ENCODE measurements at places on chromosomes 3 and 15.

DNA sequence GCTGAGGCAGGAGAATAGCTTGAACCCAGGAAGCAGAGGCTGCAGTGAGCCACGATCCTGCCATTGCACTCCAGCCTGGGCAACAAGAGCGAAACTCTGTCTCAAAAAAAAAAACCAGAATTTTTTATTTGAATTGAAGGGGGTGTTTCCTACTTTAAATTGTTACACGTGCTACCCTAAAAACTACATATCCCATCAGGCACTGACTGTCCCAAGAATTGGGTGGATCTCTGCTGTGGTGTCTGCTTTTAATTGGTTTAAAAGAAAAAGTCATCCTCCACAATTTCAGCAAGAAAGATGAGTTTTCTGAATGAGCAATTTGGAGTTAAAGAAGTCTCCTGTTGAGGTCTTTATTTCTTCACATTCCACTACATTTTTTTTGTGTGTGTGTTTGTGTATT, 2.1 kb downstream of the PDIA3 start:
- peak; percentile 27 for DNase-seq

DNA sequence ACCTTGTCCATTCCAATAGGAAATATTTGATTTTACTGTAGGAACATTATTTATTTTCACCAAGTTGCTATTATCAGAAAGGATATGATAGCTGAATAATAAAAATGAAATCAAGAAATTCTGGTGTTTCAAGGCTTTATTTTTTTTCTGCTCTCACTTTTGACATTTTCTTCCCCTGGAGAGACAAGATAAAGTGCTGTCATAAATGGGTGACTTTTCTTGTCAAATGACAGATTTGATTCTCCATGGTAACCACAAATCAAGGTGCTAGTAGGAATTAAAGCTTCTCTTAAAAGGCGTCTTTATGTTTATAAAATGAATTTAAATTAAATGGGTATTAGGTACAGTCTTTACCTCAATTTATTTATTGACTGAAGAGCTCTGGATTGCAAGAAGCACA, 124.6 kb downstream of the FOXP1 start:
- no peak for DNase-seq

DNA sequence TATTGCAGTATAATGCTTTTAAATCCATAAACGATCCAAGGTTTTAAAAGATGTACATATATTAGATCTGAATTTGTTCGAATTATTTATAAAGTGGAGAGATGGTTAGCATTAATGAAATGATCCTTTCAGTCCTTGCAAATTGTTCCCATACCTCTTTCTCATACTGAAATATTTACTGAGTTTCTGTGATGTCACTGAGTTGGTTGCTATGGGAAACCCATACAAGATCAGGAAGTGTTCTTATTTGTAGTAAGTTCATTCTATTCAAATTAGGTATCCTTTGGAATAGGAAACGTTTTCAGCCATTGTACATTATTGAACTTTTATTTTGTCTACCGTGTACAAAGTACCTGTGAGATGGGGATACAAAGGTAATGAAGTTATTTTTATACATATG, 73.2 kb upstream of the CHL1 start:
- DNase-seq = no peak

DNA sequence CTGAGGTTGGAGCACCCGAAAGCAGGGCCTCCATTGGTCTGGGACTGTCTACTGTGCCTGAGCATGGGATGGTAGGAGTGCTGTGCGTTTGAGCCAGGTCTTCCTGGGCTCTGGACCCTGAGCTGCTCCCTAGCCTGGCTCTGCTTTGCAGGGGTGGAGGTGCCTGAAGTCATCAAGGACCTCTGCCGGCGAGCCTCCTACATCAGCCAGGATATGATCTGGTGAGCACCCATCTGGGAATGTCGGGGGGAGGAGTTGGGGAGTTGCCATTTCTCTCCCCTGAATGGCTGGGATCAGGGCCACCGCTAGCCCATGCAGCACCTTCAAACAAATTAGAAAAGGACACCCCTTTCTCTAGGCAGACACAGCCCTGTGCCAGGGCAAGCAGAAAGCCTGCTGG, 20.7 kb downstream of the DUOX1 start:
- no peak for DNase-seq

- no peak for DNase-seq
Measured at GRCh38 chr3:100256731-100257151, 4.1 kb upstream of the TBC1D23 start.

DNA sequence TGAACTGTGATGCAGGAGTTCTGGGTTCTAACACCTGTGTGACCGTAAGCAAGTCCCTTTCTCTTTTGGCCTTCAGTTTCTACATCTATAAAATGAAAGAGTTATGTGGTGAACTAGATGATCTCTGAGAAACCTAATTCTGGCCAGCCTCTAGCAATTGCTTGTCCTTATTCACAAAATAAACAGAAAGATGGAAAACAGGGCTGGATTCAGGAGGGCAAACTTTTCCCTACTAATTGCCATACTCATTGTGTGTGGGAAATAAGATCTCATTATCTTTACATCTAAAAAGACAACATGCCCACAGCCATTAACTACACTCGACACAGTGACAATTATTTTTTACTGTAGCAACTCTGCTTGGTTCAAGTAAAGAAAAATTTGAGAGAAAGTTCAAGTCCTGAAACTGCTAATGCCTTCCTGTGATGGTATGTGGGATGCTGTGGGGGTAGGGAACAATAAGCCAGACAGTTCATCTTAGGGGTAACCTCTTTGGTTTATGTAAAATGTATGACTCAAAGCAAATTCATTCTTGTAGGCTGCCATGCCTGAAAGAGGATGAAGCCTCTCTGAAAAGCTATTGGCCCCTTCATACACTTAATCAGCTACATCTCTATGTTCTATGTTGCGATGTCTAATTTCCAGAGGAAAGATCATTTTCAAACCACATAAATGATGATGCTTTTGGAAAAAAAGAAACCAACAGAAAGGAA, 177.6 kb upstream of the BCL6 start:
- DNase-seq = no peak

DNA sequence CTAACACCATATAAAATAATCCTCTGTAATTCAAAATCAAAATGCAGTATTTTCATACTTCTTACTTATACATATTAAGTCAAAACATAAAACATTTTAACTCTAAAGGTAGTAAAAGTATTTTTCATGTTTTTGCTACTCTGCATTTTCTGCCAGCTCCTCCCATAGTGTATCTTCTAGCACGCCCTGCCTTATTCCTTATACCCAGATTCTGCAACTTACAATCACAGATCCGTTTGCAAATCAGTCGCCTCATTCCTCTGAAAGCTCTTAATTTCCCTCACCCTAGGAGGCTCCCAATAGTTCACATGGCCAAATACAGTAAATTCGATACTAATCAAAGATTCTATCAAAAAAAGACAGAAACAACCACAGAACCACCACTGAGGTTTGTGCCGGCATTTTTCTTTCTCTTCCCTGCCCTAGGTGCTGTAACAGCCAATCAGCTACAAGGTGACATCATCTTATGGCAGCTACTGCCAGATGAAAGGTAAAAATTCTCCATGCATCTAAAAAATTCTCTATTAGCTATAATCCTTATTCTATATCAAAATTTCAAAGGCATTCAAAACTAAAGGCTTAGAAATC, 72.9 kb downstream of the CLASP2 start:
- peak; percentile 51 for DNase-seq

GRCh38 chr15:63944681-63944955, 101.7 kb downstream of the DAPK2 start:
- no peak for DNase-seq

GRCh38 chr3:184037816-184038215, 6.3 kb downstream of the HTR3D start:
- peak; percentile 14 for DNase-seq

Measured in epithelial cell of esophagus (primary cell).